ENCODE measurements at places on chromosomes 3 and 15.

GRCh38 chr15:65254356-65254755 lies 32.3 kb downstream of the PARP16 start:
- no peaks in the 10 kb centered on the region for H3K27me3 ChIP-seq
- no peak overlapping the region for H3K4me3 ChIP-seq
- peaks cover 10% of the 10 kb centered on the region for H3K4me1 ChIP-seq
- DNase-seq: no peak
- peaks cover 26% of the 10 kb centered on the region for H3K36me3 ChIP-seq

DNA sequence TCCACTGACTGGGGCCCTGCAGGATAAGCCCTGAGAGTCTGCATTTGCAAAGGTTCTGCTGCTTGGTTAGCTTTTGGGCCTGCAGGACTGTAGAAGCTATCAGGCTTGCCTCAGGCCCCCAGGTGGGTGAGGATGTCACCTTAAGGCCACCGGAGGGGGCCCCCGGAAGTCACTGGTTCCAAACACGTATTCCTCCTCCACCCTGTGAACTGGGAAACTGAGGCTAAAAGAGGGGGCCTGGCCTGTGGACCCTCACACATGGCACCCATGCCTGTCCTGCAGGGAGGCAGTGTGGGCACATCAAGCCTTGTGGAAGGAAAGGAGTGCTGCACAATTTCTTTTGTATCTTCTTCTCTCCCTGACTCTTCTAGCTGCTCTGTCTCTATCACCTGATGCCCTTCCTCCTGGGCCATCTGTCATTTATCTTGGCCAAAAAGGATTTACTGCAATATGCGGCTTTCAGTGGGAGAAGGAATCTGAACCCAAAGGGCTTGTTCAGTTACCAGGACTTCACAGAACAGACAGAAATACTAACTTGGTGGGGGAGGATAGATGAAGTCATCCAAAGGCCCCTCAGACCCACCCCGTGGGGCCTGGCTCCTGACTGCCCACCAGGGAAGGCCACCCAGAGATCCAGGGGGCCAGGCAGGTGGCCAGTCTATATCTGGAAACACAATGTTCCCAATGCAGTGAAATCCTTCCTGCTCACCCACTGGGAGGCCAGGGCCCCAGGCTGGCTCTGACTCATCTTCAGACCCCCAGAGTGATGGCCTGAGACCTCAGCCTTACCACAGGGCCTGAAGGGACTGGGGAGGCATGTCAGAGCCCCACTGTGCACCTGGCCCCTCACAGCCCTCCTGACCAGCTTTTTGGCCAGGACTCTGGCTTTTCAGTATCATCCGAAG lies 18.3 kb downstream of the UBAP1L start:
- no peaks in the 10 kb centered on the region for H3K27me3 ChIP-seq
- no peak overlapping the region for H3K27ac ChIP-seq
- no peak overlapping the region for H3K4me3 ChIP-seq
- no peak for DNase-seq
- H3K36me3 ChIP-seq: peaks cover 32% of the 10 kb centered on the region

GRCh38 chr3:58009026-58009748 lies 965 bp downstream of the FLNB start:
- no peaks in the 10 kb centered on the region for H3K27me3 ChIP-seq
- peak overlapping the region; percentile 97 for H3K4me3 ChIP-seq
- H3K27ac ChIP-seq: peak overlapping the region; percentile 86
- no peaks in the 10 kb centered on the region for H3K36me3 ChIP-seq
- DNase-seq: peak; percentile 20

GRCh38 chr15:71078506-71079207 lies 36.6 kb upstream of the THSD4 start:
- H3K36me3 ChIP-seq: no peaks in the 10 kb centered on the region
- DNase-seq: no peak
- H3K27me3 ChIP-seq: no peaks in the 10 kb centered on the region
- H3K27ac ChIP-seq: peak overlapping the region; percentile 21
- no peak overlapping the region for H3K4me3 ChIP-seq

GRCh38 chr3:127787571-127788365 lies 34.5 kb downstream of the MGLL start:
- H3K4me1 ChIP-seq: peaks cover 98% of the 10 kb centered on the region
- H3K36me3 ChIP-seq: no peaks in the 10 kb centered on the region
- no peak for DNase-seq
- peak overlapping the region; percentile 1 for H3K4me3 ChIP-seq
- no peaks in the 10 kb centered on the region for H3K27me3 ChIP-seq
- H3K27ac ChIP-seq: peak overlapping the region; percentile 64

GRCh38 chr15:46636206-46636605 lies 1001.4 kb downstream of the SQOR start:
- no peak overlapping the region for H3K4me3 ChIP-seq
- no peaks in the 10 kb centered on the region for H3K27me3 ChIP-seq
- no peak overlapping the region for H3K27ac ChIP-seq
- no peaks in the 10 kb centered on the region for H3K36me3 ChIP-seq
- DNase-seq: no peak
- H3K4me1 ChIP-seq: no peaks in the 10 kb centered on the region

DNA sequence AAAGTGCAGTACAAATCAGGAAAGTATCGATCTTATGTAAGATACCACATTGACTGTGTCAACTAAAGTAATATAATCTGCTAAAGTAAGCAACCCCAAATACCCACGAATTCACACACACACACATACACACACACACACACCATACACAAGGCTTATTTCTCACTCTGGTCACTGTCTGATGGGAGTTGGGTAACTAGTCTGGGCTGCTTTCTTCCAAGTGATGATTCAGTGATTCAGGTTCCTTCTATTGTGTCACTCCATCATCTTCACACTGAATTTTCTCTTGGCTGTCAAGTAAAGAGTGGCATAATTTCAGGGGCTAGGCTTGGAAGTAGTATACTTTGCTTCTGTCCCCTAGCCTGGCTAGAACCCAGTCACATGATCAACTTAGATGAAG lies 104.8 kb upstream of the CCDC54 start:
- no peaks in the 10 kb centered on the region for H3K36me3 ChIP-seq
- no peak overlapping the region for H3K27ac ChIP-seq
- no peak overlapping the region for H3K4me3 ChIP-seq

- no peaks in the 10 kb centered on the region for H3K27me3 ChIP-seq
- no peak overlapping the region for H3K4me3 ChIP-seq
- peaks cover 4% of the 10 kb centered on the region for H3K4me1 ChIP-seq
- H3K27ac ChIP-seq: no peak overlapping the region
Observed at GRCh38 chr3:54733106-54734006, 194.5 kb downstream of the LRTM1 start.

DNA sequence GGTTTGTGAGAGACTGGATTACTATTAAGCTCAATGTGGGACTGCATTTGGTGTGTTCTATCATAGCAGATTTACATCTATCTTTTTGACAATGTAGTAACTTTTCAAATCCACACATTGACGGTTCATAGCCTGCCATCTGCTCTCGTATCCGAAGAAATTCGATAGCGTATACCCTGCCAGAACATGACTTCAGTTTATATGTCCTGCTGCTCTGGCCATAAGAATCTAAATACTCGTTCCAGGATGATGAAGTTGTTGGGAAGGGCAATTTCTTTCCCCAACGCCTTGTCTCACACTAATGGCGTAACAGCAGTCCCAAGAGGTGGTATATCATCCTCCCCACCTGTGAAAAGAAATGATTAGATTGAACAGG lies 180.0 kb downstream of the LSAMP start:
- H3K36me3 ChIP-seq: no peaks in the 10 kb centered on the region
- DNase-seq: no peak
- no peaks in the 10 kb centered on the region for H3K27me3 ChIP-seq
- H3K4me1 ChIP-seq: no peaks in the 10 kb centered on the region
- H3K4me3 ChIP-seq: no peak overlapping the region

DNA sequence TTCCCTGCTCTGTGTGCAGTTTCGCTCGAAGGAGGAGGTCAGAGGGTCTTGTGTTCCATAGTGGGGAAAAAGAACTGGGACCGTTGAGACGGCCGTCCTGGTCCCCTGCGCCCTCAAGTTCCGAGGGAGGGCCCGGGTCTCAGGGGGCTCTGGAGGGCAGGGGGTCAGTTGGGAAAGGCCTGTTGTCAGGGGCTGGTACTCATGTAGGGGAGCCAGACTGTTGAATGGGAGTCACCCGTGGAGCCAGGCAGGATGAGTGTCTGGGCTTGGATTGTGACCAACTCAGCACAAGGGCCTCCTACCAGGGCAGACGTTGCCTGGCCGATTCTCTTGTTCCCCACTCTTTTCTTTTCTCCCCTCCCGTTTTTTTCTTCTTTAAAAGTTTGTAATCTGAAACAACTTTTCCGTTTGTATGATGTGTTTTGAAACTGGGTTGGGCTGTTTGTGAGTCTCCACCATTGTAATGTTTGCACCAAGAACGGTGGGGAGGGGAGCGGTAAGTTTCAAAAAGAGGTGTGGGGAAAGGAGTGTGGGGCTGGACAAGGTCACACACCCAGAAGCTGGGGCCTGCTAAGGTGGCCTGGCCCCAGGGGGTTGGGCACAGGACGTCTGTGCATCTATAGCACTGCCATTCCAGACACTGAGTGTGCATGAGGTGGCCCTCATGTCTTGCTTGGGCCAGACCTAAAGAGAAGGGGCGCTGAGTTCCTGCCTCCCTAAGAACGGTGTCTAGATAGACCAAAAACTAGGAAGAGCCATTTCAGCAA lies 1.1 kb downstream of the CMTM7 start:
- peak overlapping the region; percentile 90 for H3K27ac ChIP-seq
- peak; percentile 41 for DNase-seq
- peaks cover 20% of the 10 kb centered on the region for H3K4me1 ChIP-seq

DNA sequence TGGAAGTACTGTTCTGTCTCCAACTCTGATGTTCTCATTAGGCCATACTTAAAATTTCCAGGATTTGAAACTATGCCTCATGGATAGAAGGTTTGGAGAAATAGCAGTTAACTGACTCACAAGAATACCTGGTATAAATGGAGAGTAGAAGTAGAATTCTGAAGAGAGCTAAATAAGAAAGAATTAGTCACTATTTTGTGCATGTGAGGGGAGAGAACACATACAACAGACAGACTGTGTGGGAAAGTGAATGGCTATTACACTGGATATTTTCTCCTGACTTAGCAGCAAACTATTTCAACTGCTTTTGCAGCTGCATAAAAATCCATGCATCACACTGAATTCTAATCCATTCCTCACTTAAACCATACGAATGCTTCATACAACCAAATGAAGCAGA lies 71.3 kb downstream of the C3orf70 start:
- no peak overlapping the region for H3K4me3 ChIP-seq
- H3K36me3 ChIP-seq: peaks cover 3% of the 10 kb centered on the region

DNA sequence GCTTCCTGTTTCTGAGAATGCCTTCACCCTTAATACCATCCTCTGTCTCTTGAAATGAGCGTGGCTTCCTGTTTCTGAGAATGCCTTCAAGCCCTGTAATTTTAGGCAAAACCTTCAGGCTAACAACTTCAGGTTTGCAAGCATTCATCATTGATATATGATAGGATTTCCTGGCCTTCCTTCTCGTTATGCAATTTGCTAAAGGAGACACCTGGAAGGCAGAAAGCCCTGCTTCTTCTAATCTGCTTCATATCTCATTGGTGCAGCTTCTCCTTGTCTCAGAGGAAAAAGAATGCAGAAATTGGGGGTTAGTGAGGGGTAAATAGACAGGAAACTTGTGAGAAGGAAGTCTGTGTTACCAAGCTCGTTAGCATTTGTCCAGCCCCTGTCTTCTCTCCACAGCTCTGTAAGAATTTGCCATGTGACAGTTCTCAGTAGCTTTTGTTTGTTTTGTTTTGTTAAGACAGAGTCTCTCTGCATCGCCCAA lies 7.3 kb downstream of the ARL6IP5 start:
- no peaks in the 10 kb centered on the region for H3K27me3 ChIP-seq
- peak overlapping the region; percentile 12 for H3K4me3 ChIP-seq
- peak overlapping the region; percentile 80 for H3K27ac ChIP-seq
- H3K36me3 ChIP-seq: peaks cover 14% of the 10 kb centered on the region

DNA sequence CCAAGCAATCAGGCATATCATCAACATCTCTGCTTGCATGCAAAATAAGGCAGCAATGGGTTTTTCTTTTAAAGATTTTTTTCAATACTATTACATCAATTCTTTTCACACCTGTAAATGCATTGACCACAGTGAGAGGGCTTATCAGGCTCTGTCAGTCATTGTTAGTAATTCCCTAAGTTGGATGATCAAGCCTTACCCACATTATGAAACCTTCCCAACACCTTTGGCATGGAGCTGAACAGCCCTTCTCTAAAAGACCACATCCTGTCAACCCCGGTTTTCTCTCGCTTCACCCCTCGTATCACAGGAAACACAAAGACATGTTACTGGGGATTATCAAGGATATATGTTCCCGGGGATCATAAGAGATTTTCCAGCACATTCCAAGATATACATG lies 135.2 kb upstream of the SLC24A5 start:
- no peaks in the 10 kb centered on the region for H3K4me1 ChIP-seq
- H3K4me3 ChIP-seq: no peak overlapping the region
- no peaks in the 10 kb centered on the region for H3K27me3 ChIP-seq
- H3K27ac ChIP-seq: no peak overlapping the region
- no peak for DNase-seq

GRCh38 chr3:101633186-101633585 lies 43.7 kb downstream of the ZBTB11 start:
- no peaks in the 10 kb centered on the region for H3K36me3 ChIP-seq
- H3K27ac ChIP-seq: no peak overlapping the region
- no peak overlapping the region for H3K4me3 ChIP-seq
- H3K4me1 ChIP-seq: no peaks in the 10 kb centered on the region

GRCh38 chr3:53813229-53813628 lies 33.0 kb downstream of the CHDH start:
- no peaks in the 10 kb centered on the region for H3K4me1 ChIP-seq
- DNase-seq: no peak
- H3K27ac ChIP-seq: no peak overlapping the region
- no peak overlapping the region for H3K4me3 ChIP-seq
- H3K27me3 ChIP-seq: peaks cover 1% of the 10 kb centered on the region
- peaks cover 5% of the 10 kb centered on the region for H3K36me3 ChIP-seq

GRCh38 chr3:74055061-74055460 lies 430.3 kb upstream of the PDZRN3 start:
- H3K4me3 ChIP-seq: no peak overlapping the region
- H3K4me1 ChIP-seq: no peaks in the 10 kb centered on the region
- no peaks in the 10 kb centered on the region for H3K27me3 ChIP-seq

GRCh38 chr3:87792534-87793336 lies 266.1 kb downstream of the CGGBP1 start:
- no peak for DNase-seq
- peaks cover 13% of the 10 kb centered on the region for H3K4me1 ChIP-seq
- H3K27ac ChIP-seq: peak within 1 kb of the TSS; percentile 46
- H3K27me3 ChIP-seq: peaks cover 63% of the 10 kb centered on the region
- no peaks in the 10 kb centered on the region for H3K36me3 ChIP-seq

DNA sequence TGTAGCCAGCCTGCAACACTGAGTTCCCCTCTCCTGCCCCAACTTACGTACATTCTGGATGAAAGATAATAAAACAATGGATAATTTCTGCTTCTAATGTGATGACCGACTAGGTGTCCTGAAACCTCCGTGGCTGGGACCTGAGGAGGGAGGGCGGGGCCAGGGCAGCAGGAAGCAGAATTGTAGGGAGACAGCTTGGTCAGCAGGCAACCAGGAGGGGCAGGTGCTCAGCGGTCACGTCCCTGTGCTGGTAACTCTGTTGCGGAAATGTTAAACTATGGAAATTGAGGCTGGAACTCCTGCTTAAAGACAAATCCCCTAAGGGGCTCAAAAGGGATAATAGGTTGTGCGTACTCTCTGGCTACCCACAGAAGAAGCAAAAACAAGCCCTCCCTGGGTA lies 30.4 kb downstream of the SLC6A20 start:
- H3K27me3 ChIP-seq: peaks cover 9% of the 10 kb centered on the region
- no peaks in the 10 kb centered on the region for H3K4me1 ChIP-seq
- H3K4me3 ChIP-seq: no peak overlapping the region
- no peaks in the 10 kb centered on the region for H3K36me3 ChIP-seq
- H3K27ac ChIP-seq: no peak overlapping the region
- no peak for DNase-seq

- H3K36me3 ChIP-seq: no peaks in the 10 kb centered on the region
- H3K4me1 ChIP-seq: no peaks in the 10 kb centered on the region
- H3K27me3 ChIP-seq: no peaks in the 10 kb centered on the region
- no peak overlapping the region for H3K27ac ChIP-seq
- DNase-seq: no peak
Observed at GRCh38 chr3:142652826-142653292, 56.7 kb downstream of the PLS1 start.

Data from left ventricle myocardium inferior (tissue), 1 donor.